ENCODE measurements at places on chromosomes 6 and 20. TPM values are rescaled to one million over a fixed set of nuclear protein-coding genes. Genes with fewer than 3 reads are reported as not detected.

The MATN4 gene
- total RNA-seq: 0.17 TPM

The DEF6 gene
- 15.4 TPM for total RNA-seq

The HLA-DQB1 gene
- 190 TPM for total RNA-seq

The NQO2 gene
- 12.0 TPM for total RNA-seq

The RSPO3 gene
- not detected for total RNA-seq

The RIPOR3 gene
- 2.8 TPM for total RNA-seq

The ZCCHC3 gene
- total RNA-seq: 11.1 TPM

The PLA2G7 gene
- total RNA-seq: 2.1 TPM

The VAPB gene
- 92.7 TPM for total RNA-seq

The LGSN gene
- total RNA-seq: not detected

The POU5F1 gene
- 32.7 TPM for total RNA-seq

DNA sequence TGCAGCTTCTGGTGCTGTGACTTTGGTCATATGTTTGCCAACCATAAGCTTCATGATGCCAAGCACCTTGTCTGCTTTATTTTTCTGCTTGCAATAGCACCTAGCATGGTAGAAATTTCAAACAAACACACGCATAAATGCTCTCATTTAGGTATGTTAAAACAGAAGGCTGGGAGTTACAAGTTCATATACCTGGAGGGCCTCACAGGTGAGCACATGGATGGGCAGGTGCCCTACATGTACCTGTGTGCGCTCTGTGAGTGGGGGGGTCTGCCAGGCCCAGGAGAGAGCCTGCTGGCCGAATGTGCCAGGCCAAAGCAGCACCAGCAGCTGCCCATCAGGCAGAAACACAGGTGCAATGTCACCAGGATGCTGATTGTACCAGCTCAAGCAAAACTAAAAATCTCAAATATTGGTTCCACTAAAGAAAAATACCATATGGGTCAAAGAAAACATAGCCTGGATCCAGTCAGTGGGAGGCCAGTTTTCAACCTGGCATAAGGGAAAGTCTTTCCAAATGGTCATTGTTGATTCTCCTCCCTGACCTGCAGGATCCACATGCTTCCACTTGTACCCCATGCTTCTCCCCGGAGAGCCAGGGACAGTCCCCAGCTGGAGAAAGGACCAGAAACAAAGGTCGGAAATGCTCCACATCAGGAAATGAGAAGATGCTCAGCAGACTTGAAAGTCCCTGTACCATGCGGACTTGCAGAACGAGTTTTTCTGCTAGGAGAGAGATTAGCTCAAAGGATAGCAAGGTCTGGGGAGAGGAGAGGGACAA lies 7.2 kb upstream of the PFDN4 start:
- DNase-seq: peak; percentile 68

DNA sequence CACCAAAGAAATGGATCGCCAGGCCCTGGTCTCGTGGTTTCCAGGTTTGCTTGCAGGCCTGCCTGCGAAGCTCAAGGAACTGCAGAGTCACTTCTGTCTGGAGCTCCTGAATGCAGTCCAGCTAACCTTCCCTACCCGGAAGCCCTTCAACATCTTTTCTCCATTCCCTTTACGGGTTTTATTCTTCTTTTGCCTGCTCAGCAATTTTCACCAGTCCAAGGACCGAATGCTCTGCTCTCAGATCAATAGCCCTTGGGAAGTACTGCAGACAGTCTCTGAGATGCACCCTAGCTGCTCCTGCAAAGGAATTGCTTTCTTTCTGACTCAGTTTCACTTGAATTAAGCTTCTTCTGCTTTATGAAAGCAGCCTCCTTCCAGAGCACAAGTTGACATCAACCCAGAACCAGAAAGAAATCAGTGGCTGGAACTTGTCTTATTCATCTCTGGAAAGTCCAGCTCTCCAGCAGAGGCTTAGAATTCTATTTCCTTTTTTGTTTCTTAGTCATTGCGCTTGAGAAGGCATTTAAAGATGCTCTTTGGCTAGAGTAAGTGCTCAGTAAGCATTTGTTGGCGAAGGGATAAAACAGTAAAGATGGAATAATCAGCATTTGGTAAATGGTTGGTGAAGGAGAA lies 18.7 kb upstream of the YWHAB start:
- DNase-seq: no peak

DNA sequence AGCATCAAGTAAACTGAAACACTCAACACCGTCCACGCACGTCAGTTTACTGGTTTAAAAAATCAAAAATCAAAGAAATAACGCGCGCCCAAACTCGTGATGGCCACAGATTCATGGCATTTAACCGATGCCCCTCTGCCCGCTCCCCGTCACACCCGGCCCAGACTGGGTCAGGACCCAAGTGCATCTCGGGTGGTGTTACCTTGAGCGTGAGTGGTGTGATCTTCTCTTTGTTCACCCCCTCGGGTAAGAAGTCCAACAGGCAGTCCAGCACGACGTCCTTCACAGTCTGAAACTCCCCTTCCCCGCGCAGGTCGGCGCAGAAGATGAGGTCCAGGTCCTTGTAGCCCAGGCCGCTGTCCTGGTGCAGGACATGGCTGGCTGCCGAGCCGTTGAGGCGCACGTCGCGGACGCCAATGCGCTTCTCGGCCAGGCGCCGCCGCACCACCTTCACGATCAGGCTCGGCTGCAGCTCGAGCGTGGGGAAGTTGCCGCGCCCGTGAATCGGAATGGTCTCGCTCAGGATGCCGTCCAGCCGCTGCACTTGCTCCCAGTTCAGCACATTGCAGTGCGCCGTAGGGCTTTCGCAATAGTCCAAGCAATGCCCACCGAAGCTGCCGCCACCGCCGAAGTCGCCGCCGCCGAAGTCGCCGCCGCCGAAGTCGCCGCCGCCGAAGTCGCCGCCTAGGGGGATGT lies 945 bp downstream of the TENT5A start:
- DNase-seq: peak; percentile 50

GRCh38 chr6:35552285-35552917 lies 39.7 kb upstream of the TULP1 start:
- DNase-seq: peak; percentile 64

DNA sequence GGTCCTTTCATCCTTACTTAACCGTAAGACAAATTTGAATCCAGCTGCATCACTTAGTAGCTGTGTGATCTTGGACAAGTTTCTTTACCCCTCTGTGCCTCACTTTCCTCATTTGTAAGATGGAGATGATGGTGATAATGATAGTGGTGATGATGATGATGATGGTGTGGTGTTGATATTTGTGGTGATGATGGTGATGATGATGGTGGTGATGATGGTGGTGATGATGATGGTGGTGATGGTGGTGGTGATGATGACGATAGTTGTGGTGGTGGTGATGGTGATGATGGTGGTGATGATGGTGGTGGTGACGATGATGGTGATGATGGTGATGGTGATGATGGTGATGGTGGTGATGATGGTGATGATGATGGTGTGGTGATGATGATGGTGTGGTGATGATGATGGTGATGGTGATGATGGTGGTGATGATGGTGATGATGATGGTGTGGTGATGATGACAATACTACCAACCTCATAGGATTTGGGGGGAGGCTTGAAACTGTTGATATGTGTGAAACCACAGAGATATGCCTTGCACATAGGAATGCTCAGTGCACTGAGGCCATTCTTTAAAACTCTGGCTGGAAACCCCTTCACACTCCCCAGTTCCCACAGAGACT lies 233.2 kb downstream of the LY86 start:
- DNase-seq: no peak

GRCh38 chr6:110475066-110475653 lies 1.3 kb downstream of the SLC22A16 start:
- no peak for DNase-seq

DNA sequence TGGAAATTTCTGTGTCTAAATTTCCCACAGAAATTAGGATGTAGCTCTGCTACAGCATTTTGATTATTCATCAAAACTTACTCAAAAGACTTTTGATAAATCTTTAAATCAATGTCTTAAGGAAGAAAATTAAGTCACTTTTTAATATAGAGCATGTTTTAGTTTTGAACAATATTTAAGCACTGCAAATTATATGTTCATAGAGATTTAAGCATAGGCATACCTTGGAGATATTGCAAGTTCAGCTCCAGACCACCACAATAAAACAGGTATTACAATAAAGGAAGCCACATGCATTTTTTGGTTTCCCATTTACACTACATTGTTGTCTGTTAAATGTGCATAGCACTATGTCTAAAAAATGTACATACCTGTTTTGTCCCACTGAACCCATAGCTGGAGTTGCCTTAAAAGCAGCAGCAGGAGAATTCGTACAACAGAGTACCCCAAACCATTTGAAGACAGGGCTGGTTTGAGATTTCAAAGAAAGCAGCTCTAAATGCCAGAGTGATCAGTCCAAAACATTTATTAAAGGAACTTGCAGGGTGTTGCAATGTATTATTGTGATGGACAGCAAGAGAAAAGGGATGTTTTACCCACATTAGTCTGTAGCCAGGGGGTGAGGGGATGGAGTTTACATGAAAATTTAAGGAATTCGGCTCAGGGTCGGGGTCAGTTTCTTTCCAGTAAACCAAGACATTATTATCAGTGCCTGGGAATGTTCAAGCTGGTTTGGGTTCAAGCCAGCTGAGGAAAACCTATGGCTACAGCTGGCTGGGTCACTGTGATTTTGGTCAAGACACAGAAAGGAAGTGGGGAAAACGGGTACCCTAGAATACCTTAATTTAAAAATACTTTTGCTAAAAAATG lies 6.3 kb upstream of the LOC128125822 start:
- DNase-seq: no peak

GRCh38 chr6:124438546-124439065 lies 523.6 kb upstream of the RNF217 start:
- DNase-seq: no peak

- peak; percentile 42 for DNase-seq
These were observed 15.4 kb upstream of the KIAA1755 start for GRCh38 chr20:38275815-38276550.

DNA sequence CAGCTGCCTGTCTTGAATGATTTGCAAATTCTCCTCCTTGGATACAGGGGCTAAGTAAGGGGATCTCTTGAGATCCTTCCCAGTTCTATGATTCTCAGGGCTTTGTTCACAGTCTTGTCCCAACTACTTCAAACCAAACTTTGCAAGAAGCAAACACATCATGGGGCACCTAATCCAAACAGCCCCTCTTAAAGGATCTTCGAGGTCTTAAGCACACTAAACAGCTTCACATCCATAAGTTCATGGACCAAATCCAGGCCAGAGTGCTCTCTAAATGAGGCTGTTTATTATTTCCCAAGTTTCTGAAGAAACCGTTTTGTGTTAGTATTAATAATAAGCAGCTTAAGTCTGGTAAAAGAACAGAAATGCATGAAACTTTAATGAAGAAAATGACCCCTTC lies 75.2 kb downstream of the KIF6 start:
- DNase-seq: no peak

DNA sequence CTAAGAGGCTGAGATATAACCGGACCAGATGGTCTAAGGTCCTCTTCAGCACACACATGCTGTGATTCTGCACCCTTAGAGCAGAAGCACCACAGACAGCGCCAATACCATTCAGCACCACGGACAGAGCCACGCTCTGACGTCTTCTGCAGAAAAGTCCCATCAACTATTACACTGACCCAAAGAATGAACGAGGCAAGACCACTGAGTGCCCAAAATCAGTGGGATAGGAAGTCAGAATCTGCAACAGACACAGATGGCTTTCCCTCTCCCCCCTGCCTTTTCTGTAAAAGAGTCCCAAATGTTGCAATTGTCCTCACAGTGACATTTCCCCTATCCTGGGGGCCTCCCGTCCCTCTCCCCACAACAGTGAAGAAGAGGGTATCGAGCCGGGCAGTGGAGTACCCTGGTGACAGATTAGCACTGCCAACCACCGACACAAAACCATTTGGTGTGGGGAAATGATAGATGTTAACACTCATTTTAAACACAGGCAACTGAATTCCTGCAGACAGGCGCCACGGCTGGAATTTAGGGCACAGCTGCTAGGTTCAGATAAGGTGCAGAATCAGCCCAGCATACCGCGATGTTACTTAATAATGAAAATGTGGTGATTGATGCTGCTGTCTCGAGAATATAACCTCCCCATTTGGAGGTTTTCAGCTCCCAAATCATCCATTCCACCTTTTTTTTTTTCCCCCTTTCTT lies 66.6 kb upstream of the CTNNBL1 start:
- DNase-seq: peak; percentile 58

- no peak for DNase-seq
These were observed 343.4 kb downstream of the CDC5L start for GRCh38 chr6:44730771-44731391.

DNA sequence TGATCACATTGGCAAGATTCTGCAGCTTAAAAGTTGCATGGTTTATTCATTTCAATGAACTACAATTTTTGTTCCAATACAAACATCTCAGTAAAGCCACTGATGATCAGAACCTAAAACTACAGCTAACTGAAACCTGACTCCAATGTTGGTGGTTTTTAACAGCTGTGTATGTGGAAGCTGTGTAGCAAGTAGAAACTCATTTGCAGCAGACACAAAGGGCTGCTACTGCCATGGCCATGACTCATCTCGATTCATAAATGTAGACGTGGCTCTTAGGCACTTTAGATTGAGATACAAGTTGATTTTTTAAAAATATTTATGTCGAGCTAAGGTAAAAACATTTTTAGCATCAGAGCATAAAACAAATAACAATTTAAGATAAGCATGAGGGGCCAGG lies 19.5 kb upstream of the MAP3K4 start:
- no peak for DNase-seq

- no peak for DNase-seq
These were observed 1.8 kb downstream of the ECHDC1 start for GRCh38 chr6:127341471-127342202.

DNA sequence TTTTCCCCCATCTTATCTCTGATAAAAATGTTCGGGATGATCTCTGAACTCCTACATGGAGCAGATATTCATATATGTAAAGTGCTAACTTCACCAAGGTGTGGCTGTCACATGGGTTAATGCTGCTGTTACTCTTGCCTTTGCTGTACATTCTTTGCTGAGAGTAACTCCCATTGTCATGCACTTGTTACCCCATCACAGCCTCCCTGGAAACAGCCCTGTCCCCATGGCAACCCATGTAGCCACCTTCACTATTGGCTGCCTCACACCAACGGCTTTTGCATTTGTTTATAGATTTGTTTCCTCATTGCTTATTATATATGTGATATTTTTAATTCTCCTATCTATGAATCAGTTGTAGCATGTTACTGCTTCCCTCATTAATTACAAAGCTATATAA lies 17.3 kb upstream of the IBTK start:
- DNase-seq: no peak

- DNase-seq: no peak
These were observed 46.7 kb upstream of the CARMIL1 start for GRCh38 chr6:25232479-25232878.

GRCh38 chr20:18734525-18735189 lies 78.9 kb upstream of the SCP2D1 start:
- no peak for DNase-seq

GRCh38 chr6:42890311-42891198 lies 11.1 kb downstream of the RPL7L1 start:
- peak; percentile 97 for DNase-seq

- peak; percentile 75 for DNase-seq
These were observed 639 bp upstream of the RCAN2 start for GRCh38 chr6:46491628-46492547.

GRCh38 chr20:58470336-58471192 lies 44.6 kb downstream of the APCDD1L start:
- no peak for DNase-seq

GRCh38 chr20:8492173-8492572 lies 360.1 kb downstream of the PLCB1 start:
- no peak for DNase-seq

Data from Calu3 (cell line).